ENCODE measurements at places on chromosomes 1 and 21. TPM values are rescaled to one million over a fixed set of nuclear protein-coding genes. Genes with fewer than 3 reads are reported as not detected.

Gene NDUFS2
- 253 TPM for total RNA-seq

Gene IFNLR1
- 2.3 TPM for total RNA-seq

Gene MMEL1
- not detected for total RNA-seq

Gene LCE3A
- not detected for total RNA-seq

Gene GSTM5
- total RNA-seq, result 2.6 TPM

Gene FHAD1
- total RNA-seq, result 0.32 TPM

Gene ROR1
- 34.8 TPM for total RNA-seq

Gene GBP6
- not detected for total RNA-seq

Gene SMCP
- total RNA-seq, result not detected

Gene HEYL
- total RNA-seq, result 20.5 TPM

Gene AKNAD1
- not detected for total RNA-seq

Gene IQGAP3
- 0.16 TPM for total RNA-seq

Gene TCHH
- 0.05 TPM for total RNA-seq

Gene SPRR1A
- not detected for total RNA-seq

Gene TNFRSF4
- 4.3 TPM for total RNA-seq

Gene SMIM1
- 8.0 TPM for total RNA-seq

Gene FGR
- total RNA-seq, result 3.8 TPM

Gene CYP4A22
- not detected for total RNA-seq

Gene OR2T35
- not detected for total RNA-seq

Gene IFI44
- total RNA-seq, result 8.2 TPM
